EH (cell line): ENCODE measurements at places on chromosomes 12 and 14.

- peak; percentile 2 for DNase-seq
Observed at GRCh38 chr12:28767836-28768348, 381.2 kb upstream of the FAR2 start.

DNA sequence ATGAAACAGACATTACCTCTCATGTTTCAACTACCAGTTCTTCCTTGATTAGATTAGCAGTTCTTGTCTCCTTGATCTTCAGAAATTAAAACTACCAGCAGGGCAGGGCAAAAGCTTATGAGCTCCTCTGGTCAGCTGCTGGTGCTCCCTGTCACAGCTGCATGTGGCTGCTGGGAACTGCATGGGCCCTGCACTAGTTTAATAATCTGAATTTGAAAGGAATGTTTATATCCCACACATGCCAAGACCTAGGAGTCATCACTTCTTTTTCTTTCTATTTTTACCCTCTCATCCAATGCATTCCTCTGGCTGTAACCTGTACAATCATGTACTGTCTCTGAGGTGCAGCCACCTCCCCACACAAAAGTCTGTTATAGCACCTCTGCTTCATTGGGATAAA, 73.9 kb downstream of the ARMH4 start:
- DNase-seq = peak; percentile 93

DNA sequence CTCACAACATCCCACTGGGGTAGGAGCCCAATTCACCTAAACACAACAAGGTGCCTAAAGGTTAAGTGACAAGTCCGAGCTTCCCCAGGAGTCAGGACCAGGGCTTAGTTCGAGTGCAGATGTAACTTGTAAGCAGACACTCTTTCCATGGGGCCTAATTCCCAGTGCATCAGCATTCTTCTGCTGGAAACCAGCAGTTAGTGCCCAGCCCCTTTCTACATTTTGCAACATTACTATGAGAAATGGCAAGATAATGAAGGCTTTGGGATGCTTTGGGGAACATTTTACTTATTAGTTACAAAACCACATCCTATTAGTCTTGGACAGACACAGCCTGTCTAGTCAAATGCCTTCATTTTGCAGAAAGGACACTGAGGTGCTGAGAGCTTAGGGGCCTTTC, 179.8 kb downstream of the CALM1 start:
- DNase-seq = peak; percentile 56

- DNase-seq = peak; percentile 31
Observed at GRCh38 chr12:30822385-30823155, 67.8 kb upstream of the CAPRIN2 start.

DNA sequence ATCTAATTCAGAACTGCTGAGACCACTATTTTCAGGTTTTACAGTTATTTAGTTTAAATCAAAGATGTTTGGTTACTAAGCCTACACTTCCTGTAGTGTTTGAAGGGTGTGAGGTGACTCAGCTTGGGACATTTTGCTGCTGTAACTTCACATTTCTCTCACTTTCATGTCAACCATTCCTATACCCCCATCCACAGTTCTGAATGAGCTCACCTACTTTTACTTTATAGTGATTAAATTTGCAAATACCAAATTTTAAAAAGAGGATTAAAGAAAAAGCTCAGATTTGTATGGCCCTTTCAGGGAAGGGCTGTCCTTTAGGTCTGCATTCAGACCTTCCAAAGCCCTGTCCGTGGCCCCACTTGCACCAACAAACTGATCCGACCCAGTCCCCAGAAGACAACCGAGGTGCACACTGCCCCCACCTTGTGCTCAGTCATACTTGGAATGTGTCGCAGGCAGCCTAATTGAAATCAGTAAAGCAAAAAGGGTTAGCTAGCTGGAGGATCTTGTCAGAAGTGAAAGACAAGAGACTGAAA, 174.4 kb downstream of the MON2 start:
- DNase-seq = peak; percentile 70

DNA sequence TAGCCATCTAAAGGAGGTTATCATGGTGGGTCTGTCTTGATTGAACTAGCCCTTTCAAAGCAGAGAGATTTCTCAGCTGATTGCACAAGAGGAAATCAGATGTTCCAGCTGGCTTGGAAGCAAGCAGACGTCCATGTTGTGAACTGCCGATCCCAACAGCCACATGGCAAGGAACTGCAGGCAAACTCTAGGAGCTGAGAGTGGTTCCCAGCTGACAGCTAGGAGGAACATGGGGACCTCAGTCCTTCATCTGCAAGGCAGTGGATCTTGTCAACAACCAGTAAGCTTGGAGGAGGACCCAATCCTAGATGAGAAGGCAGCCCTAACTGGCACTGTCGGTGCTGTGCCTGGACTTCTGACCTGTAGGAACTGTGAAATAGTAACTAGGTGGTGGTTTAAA, 7.7 kb downstream of the ACVR1B start:
- peak; percentile 30 for DNase-seq

DNA sequence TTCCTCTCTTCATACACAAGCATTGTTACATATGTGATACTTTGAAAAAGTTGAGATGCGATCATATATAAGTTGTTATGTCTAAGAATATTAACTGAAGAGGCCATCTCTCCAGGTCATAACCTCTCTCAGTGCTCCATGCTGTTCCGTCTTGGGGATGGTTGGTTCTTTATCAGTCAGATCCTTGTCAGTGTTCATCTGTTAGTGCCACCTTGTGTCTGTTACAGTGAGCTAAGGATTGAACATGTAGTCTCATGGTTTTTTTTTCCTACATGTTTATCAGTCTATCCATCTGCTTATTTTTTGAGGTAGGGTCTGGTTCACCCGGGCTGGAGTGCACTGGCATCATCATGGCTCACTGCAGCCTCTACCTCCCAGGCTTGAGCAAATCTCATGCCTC, 30.5 kb downstream of the EP400 start:
- DNase-seq = peak; percentile 36

DNA sequence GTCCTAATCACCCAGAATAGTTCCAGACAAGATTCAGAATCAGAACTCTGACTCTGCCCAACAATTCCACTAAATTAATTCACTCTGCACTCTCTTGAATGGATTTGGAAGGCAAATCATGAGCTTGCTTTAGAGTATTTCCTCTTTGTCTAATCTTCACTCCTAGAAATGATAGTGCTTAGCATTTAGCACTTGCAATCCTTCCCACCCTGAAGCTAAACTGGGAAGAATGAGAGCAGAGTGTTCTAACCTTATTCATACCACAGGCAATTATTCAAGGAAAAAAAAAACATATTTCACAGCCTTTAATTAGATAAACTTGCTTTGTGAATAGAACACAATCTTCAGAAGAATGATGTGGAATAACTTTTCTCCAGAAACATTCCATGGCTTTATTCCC, 264.6 kb downstream of the PAWR start:
- peak; percentile 53 for DNase-seq

DNA sequence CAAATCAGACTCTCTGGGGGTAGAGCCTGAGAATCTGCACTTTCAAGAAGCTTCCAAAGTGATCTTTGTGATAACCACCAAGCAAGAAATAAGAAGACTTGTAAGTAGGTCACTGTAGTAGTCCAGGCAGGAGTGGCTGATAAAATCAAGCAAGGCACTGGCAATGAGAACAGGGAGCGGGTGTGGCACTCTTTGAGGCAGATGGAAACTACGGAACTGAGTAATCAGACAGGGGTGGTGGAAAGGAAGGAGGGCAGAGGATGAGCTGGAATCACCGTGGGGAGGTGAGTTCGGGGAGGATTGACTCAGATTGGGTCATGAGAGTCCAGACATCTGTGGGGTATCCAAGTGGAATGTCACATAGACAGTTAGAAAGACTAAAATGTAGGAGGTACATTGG, 44.4 kb upstream of the PLXNC1 start:
- DNase-seq = no peak

DNA sequence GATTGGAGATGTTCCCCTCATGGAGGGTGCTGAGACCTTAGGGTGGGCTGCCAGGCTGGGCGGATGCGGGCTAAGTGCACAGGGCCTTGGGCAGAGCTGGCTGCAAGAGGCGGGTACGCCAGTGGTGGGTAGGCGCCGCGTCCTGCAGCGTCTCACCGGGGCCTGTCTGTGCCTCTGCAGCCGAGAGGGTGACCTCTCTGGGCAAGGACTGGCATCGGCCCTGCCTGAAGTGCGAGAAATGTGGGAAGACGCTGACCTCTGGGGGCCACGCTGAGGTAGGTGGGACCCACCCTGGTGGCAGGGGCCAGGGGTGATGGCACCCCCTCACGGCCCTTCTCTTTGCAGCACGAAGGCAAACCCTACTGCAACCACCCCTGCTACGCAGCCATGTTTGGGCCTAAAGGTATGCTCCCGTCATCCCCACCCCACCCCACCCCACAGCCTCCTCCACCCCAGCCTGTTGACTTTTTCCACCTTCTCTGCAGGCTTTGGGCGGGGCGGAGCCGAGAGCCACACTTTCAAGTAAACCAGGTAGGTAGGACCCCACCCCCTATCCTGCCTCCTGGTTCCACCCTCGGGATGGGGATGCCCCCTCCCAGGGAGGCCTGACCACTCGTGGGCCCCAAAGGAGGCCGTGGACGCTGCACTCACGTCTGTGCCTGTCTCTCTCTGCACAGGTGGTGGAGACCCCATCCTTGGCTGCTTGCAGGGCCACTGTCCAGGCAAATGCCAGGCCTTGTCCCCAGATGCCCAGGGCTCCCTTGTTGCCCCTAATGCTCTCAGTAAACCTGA, 1.5 kb downstream of the CRIP1 start:
- no peak for DNase-seq

DNA sequence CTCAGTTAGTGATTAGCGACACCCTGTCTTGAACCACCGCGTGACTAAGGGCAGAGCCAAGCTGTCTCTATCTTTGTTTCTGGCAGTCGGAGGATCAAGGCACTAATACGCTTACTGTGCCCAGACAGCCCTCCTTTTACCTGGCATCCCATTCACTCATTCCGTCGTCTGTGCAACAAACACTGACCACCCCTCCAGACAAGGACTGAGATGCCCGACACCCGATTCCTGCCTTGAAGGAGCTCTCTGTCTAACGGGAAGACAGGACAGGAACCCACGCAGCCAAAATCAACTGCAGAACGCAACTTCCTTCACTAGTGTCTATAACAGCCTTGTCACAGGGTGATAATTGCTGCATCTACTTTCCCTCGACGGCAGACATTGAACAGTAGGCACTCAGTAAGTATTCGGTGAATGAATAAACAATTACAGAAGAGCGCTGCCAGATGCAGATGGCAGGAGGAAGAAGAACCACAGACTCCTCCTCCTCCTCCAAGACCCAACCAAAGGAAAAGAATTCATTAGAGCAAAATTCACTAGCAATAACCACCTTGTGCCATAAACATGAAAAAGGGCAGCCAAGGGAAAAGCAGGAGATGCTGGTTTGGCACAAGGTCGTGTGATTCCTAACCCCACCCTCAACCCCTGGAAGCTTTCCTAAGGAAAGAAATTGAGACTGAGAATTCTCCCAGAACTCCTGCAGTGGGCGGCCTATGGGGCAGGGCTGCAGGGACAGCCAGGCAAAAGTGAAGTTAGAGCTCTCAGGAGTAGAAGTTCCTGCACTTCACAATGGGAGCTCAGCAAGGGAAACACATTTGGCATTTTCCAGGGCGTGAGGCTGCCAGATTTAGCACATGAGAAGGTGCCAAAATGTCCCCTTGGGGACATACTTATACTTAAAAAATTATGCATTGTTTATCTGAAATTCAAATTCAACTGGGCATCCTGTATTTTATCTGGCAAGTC, 186.6 kb upstream of the DIO3 start:
- DNase-seq = no peak

DNA sequence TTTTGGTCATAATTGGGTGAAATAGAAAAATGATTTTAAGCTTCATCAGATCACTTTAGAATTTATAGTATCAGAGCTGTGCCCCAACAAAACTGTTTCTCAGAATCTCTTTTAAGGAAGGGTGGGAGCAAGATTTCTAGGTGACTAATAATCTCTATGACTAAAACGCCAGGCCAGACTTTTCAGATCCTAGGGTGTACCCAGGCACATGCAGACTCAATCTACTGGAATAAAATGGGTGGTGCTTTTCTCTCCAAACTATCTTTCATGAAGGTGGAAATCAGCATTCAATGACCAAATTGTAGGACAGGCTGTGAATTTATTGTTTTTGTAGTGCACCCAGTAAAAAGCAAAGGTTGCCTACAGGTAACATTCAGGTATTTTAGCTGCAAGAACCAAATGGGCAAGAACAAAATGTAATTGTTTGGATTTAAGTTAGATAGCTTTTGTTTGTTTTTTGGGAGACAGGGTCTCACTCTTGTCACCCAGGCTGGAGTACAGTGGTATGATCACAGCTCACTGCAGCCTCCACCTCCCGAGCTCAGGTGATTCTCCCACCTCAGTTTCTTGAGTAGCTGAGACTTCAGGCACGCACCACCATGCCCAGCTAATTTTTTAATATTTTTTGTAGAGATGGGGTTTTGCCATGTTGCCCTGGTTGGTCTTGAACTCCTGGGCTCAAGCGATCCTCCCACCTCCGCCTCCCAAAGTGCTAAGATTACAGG, 49.5 kb downstream of the PPP2R5C start:
- peak; percentile 42 for DNase-seq

DNA sequence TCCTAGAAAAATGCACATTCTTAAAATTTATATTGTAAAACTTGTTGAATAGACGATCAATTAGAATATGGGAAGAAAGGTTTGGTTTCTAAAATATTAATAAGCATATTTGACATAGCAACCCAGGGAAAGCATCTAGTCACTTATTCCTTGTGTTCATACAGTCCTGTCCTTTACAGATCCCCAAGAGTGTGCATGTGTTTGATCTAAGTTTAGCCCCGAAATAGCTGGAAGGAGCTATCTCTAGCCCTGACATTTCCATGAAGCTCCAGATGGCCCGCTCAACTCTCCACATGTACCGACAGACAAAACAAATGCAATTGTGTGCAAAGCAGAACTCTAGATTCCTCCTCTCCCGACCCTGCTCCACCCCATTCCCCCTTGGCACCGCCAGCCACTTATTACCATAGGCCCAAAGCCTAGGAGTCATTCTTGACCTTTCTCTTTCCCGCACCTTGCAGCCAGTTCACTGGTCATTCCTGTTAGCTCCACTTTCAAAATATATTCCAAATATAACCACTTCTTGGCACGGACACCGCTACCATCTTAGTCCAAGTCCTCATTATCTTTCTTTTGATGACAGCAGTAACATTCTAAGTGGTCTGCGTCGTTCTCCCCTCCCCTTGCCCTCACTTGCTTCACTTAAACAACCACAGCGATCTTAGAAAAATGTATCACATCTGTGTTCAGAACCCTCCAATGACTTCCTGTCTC, 45.4 kb upstream of the GZMB start:
- DNase-seq = no peak

DNA sequence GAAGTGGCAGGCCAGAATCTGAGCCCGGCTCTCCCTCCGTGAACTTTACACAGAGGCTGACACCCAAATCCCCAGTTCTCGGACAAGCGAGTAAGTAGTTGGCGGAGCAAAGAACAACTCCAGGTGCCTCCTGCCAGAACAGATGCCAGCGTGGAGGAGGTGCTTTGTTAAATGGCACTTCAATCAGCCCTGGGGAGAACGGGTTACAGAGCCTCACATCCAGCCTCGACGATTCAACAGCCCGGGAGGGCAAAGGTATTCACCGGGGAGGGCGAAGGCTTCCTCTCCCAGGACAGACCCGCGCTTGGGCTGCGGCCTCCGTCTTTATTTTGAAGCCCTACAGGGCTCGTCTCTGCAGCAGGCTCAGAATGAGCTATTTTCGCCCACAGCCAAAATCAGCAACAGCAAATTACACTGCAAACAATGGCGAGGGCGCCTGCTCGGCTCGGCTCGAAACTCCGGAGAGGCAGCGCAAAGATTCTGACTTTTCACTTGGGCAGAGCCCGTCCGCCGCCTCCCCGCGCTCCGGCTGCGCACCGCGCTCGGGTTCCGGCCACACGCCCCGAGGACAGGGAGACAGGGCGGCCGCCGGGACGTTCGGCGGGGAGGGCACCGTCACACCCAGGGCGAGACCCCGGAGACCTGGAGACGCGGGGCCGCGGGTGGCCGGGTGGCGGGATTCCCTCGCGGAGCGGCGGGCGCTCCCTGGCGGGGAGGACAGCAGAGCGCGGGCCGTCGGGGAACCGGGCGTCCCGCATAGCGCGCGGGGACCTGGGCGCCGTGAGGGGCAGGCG, 811 bp downstream of the TMCC3 start:
- no peak for DNase-seq
